ENCODE measurements at places on chromosomes 7 and 10.

DNA sequence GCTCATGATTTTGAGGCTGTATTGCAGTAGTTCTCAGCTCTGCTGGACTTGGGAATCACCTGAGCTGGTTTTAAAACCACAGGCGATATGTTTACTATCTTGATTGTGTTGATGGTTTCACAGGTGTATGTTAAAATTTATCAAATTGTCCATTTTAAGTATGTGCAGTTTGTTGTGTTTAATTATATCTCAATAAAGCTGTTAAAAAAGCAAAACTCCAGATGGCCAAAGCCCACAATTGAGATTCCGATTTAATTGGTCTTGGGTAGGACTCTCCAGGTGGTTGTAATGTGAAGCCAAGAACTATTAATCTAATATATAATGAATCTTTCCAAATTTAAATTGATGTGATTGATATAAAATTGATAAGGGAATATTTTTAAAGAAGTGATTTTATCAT, 48.6 kb downstream of the NRCAM start:
- no peak for DNase-seq

- DNase-seq, result no peak
These were observed 20.7 kb upstream of the GRID1 start for GRCh38 chr10:86387178-86387794.

GRCh38 chr10:126042354-126042753, 146.0 kb downstream of the FANK1 start:
- DNase-seq, result no peak

DNA sequence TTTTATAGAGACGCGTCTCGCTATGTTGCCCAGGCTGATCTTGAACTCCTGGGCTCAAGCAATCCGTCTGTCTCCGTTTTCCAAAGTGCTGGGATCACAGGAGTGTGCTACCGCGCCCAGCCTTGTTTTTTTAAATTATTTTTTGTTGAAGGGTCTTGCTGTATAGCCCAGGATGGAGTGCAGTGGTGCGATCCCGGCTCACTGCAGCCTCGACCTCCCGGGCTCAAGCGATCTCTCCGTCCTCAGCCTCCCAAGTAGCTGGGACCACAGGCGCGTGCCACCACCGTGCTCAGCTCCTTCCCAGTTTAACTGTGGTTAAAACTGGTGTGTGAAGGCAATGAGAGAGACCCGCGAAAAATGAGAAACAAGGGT, 11.0 kb upstream of the HNRNPF start:
- no peak for DNase-seq

DNA sequence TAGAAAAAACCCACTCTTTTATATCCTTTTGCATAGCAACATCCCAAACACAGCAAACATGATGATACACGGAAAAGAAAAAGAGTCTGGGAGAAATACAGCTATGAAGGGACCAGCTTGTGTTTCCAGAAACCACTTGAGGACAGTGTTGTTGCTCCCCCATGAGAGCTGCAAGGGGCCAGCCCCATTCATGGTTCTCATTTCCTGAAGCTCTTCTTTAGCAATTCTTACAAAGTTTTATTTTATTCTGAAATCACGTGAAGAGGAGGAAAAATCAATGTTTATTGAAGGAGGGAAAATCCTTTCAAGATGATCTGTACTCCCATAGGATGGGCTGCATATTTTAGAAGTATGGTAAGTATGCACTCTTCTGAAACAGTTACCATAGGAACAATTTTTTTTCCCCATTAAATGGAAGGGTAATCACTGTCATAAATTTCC, 17.5 kb upstream of the PRTFDC1 start:
- DNase-seq, result no peak

- DNase-seq, result no peak
These were observed 5.4 kb upstream of the ASL start for GRCh38 chr7:66070222-66070621.

GRCh38 chr10:92470026-92470425, 103.9 kb downstream of the IDE start:
- DNase-seq, result no peak

DNA sequence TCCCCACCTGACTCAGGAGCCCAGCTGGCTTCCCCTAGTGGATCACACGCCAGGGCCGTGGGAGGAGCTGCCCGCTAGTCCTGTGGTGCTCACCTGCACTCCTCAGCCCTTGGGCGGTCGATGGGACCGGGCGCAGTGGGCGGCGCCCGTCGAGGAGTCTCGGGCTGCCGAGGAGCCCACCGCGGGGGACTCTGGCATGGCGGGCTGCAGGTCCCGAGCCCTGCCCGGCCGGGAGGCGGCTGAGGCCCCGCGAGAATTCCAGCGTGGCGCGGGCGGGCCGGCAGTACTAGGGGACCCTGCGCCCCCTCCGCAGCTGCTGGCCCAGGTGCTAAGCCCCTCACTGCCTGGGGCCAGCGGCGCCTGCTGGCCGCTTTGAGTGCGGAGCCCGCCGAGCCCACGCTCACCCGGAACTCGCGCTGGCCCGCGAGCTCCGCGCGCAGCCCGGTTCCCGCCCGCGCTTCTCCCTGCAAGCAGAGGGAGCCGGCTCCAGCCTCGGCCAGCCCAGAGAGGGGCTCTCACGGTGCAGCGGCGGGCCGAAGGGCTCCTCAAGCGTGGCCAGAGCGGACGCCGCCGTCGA, 367.9 kb downstream of the TYW1 start:
- DNase-seq, result no peak

- DNase-seq, result no peak
These were observed 37.0 kb downstream of the GSDME start for GRCh38 chr7:24720283-24720682.

DNA sequence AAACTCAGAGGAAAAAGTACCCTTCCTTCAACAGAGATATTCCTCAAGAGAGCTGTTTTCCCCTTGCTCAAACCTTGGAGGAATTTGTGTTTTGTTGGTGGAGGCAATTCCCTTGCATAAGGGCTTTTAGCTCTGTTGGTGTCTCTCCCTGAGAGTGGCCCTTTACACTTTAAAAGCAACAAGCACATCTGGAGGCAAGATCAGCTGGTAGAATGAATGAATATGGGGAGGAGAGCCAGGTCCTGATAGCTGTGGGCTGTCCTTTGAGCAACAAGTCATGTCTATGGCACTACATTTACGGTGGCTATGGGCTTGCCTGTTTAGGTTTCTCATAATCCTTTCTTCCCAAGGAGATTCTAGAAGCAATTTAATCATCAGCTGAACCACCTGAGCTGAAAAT, 384.0 kb downstream of the SORCS3 start:
- DNase-seq, result no peak

- no peak for DNase-seq
These were observed 11.1 kb downstream of the RBP4 start for GRCh38 chr10:93589648-93590562.

DNA sequence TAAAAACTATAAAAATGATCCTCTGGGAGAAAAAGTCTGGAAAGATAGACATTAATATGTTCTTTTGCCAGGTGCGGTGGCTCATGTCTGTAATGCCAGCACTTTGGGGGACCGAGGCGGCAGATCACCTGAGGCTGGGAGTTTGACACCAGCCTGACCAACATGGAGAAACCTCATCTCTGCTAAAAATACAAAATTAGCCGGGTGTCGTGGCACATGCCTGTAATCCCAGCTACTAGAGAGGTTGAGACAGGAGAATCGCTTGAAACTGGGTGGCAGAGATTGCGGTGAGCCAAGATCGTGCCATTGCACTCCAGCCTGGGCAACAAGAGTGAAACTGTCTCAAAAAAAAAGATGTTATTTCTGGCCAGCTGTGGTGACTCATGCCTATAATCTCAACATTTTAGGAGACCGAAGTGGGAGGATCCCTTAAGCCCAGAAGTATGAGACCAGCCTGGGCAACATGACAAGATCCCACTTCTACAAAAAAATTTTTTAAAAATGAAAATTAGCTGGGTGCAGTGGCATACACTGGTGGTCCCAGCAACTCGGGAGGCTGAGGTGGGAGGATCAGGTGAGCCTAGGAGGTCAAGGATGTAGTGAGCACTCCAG, 101.9 kb upstream of the LRRN3 start:
- DNase-seq, result no peak

Data from T-helper 2 cell (primary cell).